ENCODE measurements at places on chromosomes 11 and 22.

- DNase-seq, result no peak
Measured at GRCh38 chr22:49647627-49648026, 180.0 kb downstream of the BRD1 start.

DNA sequence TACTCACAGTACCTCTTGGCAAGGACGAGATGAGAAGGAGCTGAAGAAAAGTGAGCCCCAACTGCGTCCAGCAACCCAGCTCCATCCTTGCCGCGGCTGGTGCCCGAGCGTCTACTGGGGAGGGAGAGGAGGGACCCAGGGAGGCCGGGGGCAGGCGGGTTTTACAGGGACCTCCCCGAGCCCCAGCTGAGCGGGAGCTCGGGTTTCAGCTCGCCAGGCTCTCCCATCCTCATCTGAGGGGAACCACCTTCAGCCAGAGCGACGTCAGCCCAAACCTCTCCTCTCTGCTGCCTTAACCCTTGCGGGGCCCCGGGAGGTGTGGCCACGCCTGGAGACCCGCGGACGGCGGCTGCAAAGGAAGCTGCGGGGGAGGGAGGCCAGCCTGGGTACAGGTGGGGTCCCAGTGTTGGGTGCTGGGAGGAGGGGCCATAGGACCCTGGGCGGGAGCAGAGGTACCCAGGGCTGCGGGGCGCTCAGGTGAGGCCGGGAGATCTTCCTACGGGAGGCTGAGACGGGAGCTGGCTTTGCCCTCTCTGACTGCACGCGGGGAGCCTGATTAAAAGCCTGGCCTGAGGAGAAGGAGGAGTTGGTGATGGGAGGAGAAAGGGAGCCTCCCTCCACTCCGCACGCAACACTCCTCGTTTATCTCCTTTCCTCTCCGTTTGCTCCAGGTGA is at the start of gene PAMR1:
Gene PAMR1 (minus strand): TSS at position 116 of the 675 bp plus-strand sequence. CDS start 31 bp downstream, at position 85.
- DNase-seq, result peak; percentile 21

GRCh38 chr22:32478994-32479393 is 4.4 kb downstream of the FBXO7 start:
- no peak for DNase-seq

GRCh38 chr11:44968510-44968909 is 17.8 kb upstream of the TP53I11 start:
- DNase-seq, result no peak

DNA sequence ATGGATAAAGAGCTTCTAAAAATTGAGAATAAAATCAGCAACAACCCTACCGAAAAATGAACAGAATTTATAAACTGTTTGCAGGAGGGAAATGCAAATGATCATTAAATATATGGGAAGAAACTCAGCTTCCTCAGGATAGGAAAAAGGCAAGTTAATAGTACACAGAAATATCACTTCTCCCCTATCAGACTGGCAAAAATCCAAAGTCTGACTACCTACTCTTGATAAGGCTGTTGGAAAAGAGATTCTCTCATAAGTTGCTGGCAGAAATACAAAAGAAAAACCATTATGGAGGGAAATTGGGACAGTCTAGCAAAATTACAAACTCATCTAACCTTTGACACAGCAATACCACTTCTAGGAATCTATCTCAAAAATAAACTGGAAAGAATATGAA is 100.9 kb upstream of the LDLRAD3 start:
- DNase-seq, result no peak

GRCh38 chr11:776263-776560 is 1.1 kb downstream of the GATD1 start:
- no peak for DNase-seq

DNA sequence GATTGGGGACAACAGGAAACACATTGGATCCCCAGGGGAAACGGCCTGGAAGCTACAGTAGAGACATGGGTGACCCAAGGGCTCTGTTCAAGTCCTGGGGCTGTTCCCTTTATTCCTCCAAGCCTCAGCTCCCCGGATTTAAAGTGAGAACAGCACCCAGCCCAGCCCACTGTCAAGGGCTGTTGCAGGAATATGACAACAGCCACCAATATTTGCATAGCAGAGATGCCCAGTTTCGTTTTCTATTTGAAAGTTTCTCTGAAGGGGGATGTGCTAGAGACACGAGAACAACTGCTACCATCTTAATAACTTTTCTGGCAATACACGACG is 81.1 kb upstream of the WNT7B start:
- peak; percentile 45 for DNase-seq

DNA sequence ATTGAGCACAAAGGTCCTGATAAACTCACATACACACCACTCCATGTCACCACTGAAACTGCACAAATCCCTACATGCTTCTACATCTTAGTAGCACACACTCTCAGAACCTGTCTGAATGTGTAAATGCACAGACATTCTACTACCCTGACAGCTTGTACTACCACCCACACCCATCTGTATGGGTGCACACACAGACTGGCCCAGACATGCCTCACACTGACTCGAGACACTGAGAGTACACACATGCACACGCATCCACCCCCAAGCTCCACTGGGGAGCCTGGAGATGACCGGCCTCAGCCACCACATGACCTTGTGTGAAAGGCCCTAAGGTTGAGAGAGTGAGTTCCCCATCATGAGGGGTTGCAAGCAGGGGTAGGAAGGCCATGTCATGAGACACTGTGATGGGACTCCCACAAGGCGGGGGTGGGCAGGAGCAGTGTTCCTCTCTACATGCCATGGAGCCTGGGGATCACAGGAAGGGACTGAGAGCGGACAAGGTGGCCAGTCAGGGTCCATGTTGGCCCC is 28.1 kb downstream of the ARAP1 start:
- DNase-seq, result no peak

DNA sequence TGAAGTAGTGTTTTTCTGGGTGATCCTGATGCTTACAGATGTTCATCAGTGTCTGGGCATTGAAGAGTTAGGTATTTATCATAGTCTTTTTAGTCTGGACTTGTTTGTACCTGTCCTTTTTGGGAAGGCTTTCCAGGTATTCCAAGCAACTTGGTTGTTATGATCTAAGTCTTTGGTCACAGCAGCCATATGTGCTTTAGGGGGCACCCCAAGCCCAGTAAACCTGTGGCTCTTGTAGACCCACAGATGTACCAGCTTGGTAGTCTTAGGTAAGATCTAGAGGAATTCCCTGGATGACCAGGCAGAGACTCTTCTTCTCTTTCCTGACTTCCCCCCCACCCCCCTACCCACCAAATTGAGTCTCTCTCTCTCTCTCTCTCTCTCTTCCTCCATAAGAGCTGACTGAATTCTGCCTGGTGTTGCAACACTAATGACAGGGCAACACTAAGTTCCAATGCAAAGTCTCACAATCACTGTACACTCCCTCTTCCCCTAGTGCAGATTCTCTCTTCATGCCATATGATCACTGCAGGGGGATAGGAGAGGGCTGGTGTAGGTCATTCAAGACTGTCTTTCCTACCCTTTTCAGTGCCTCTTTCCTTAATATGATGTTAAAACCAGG is 24.5 kb upstream of the MMP8 start:
- DNase-seq, result no peak

DNA sequence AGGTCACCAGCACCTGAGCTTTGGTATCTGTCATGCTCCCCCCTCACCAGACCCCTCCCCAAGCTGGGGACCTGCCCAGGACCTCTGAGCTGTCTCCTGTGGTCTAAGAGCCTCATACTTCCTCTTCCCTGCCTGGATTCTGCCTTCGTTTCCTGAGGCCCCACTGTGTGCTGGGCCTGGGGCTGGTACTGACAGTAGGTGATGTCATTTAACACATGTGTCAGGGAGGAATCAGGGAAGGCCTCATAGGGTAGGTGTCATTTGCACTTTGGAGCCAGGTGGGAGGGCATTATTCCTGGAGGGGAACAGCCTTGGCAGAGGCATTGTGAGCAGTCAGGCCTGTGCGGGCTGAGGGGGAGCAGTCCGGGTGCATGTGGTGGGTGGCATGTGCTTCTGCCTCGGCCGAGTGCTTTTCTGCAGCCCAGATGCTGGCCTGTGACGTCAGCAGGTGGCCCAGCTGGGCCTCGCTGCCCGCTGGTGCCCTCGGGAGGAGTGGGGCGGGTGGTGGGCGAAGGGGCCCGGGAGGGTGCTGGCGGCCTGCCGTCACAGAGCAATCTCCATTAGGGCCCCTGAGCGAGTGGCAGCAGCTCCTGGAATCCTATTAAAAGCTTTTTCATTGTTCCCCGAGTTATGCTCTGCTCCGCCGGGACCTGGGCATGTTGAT is 9.1 kb downstream of the FLRT1 start:
- DNase-seq, result no peak

DNA sequence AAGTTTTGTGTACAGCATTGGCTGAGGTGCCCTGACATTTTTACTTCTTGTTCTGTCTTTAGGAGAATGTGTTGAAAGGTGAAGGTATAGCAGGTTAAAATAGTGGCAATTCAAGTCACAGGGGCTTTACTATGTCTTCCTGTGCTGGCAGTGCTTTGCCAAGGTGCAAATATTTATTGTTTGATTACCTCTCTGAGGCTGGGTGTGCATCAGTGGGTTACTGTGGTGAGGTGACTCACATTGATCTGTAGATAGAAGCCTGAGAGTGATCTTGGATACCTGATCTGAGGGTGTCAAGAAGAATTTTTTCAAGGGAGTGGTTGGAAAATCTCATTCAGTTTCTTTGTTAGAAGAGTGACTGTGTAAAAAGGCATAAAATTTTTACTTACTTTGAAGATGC is 90.0 kb downstream of the ARHGAP42 start:
- DNase-seq, result no peak

DNA sequence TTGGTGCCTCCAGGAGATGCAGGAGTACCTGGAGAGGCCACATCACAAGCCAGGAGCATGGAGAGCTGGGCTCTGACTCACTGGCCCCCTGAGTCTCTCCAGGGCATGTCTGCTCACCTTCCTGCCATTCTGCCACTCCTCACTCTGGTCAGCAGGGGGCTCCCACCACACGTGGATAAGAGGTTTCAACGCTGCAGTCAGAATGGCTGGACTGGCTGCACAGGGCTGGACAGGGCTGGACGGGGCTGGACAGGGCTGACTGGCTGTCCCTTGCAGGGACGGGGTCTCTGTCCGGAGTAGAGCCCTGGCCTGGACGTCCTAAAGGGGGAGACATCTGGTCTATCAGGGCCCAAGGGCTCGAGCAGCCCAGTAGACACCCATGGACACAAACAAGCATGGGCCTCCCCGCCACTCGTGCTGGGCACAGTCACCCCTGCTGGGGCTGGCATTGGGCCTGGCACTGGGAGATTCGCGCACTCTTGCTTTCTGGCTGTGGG is 34.6 kb downstream of the CYTH4 start:
- peak; percentile 82 for DNase-seq

DNA sequence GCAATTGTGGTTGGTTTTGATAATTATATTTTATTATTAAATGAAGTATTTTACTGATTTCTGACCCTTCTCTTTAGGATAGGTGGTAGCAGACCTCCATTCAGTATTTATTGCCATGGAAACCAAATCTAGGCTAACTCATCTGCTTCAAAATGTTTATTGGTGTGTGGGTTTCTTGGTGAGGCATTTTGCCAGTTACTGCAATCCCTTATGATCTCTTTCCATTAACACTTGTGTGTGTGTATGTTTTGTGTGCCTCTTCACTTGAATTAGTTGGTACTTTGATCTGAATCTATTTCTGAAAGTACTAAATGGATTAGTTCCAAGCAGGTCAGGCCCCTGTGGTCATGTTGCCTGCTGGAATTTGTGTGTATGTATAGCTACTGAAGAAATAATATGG is 184.4 kb upstream of the C11orf87 start:
- DNase-seq, result no peak

DNA sequence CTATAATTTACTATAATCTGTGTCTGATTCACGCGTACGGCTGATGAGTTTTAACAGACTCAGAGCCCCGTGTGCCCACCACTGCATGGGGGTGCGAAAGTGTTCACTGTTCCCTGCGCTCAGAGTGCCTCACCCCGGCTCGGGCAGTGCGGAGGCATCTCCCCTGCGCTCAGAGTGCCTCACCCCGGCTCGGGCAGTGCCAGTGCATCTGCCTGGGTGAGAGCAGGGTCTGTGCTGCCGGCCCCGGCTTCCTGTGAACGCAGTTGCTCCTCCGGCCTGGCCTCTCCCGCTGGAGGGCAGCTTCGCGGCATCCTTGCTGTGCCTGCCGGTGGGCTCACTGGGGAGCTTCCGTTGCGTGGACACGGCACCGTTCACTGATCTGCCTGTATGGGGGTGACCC is 14.2 kb downstream of the PTDSS2 start:
- no peak for DNase-seq

DNA sequence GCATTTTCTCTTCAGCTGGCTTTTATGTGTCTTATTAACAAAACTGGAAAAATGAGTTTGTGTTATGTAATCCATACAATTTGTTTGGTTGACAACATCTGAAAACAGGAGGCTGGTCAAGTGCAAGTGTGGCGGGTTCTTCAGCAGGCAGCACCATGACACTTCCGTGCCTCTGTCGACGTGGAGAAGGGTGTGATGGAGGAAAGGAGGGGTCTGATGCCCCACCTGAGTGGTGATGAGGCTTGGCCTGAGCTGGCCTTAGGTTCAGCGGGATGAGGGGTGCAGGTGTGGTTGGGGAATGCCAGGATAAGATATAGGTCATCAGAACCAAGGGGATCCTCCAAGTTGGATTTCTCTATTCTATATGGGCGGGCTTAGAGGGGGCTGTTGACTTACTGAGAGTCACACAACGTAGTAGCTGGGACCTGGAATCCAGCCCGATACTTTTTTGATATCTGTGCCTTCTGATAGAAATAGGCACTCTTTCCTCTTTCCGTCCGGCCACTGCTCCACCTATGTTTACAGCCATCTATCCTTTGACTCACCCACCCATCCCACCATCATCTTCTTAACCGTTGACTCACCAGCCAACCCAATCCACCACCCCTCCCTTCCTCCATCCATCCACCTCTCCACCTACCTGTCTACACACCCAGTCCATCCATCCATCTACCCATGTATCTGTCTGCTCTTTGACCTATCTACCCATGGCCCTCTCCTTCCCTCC is 29.0 kb downstream of the SHANK3 start:
- no peak for DNase-seq

- no peak for DNase-seq
Measured at GRCh38 chr11:93655047-93655446, 6.4 kb upstream of the CEP295 start.

DNA sequence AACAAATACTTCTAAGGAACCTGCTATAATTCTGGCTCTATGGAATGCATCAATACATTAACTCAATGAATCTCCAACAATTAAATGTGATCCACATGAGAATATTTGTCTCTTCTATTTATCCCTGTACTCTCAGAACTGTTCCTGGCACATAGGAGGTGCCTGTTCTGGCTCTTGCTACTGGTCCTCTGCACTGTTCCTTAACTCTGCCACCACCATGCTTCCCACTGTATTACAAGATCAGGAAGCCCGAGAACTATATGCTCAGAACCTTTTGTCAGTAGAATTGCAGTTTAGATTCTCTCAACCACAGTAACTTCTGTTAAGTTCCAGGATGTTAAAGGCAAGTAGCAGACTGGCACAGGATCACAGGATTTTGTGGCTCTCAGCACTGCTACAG is 376.3 kb upstream of the CCDC90B start:
- DNase-seq, result no peak

DNA sequence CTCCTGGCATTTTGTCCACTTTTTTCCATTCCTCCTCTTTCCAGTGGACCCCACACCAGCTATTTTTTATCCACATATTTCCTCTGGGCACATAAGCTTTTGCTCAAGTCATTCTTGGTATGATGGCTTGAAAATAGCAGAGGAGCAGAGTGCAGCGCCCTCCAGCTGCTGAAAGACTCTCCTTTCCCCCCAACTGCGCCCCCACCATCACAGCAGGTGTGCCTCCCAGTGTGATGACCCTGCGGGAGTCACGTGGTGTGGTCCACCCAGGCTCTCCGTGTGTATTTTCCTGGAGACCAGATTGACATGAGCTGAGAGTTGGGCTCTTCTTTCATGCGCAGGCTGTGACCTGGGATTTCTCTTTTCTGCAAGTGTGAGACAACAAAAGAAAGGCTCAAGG is 1241.6 kb downstream of the TBC1D22A start:
- no peak for DNase-seq

- DNase-seq, result no peak
Measured at GRCh38 chr11:129426038-129426437, 50.4 kb downstream of the BARX2 start.

Data from activated T-cell treated with anti-CD3 and anti-CD28 coated beads, Interleukin-2, amount 50 U/mL, for 48 hours (primary cell).